Karpas-422 (cell line): ENCODE measurements at places on chromosomes 6 and 20. TPM values are rescaled to one million over a fixed set of nuclear protein-coding genes. Genes with fewer than 3 reads are reported as not detected.

DNA sequence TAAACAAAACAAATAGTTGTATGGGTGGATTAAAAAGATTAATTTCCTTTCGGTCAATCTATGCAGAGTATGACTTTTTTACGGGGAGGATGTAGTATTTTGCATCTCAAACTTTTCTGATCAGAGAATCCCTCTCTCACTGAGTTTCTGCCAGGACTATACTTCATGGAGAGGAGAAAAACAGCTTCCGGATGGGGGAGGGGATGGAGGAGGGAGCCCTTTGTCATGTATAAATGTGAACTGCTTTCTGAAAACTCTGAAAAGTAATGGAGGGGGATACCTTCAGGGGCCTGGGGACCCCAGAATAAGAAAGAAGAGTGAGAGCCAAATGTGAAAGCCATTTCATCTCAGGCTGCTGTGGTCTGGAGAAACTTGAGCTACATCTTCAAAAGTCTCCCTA is 173.1 kb upstream of the KCNK16 start:
- no peaks in the 10 kb centered on the region for H3K36me3 ChIP-seq
- no peak for DNase-seq
- no peak overlapping the region for H3K27ac ChIP-seq
- H3K4me3 ChIP-seq = no peak overlapping the region

HEY2 gene
- 0.07 and 0.11 TPM in 2 replicates for total RNA-seq

GRCh38 chr20:41330343-41330720 is 10.3 kb upstream of the LPIN3 start:
- no peak for DNase-seq
- no peaks in the 10 kb centered on the region for H3K36me3 ChIP-seq
- no peak overlapping the region for H3K27ac ChIP-seq
- no peaks in the 10 kb centered on the region for H3K4me1 ChIP-seq
- H3K4me3 ChIP-seq = no peak overlapping the region

- H3K4me1 ChIP-seq = no peaks in the 10 kb centered on the region
- H3K4me3 ChIP-seq = no peak overlapping the region
- DNase-seq = no peak
- H3K27ac ChIP-seq = no peak overlapping the region
These were observed 302.7 kb downstream of the RFPL4B start for GRCh38 chr6:112649853-112650252.

PPIL6 gene
- total RNA-seq = 0.54 TPM in 1 of 2 replicates, not detected in the other

PLA2G7 gene
- total RNA-seq = not detected in 2 replicates

SRMS gene
- not detected in 2 replicates for total RNA-seq

GRCh38 chr20:32651537-32651936 is 22.2 kb downstream of the C20orf203 start:
- no peak for DNase-seq
- no peaks in the 10 kb centered on the region for H3K27me3 ChIP-seq
- H3K36me3 ChIP-seq = no peaks in the 10 kb centered on the region
- peaks cover 8% of the 10 kb centered on the region for H3K4me1 ChIP-seq
- H3K27ac ChIP-seq = no peak overlapping the region

DNA sequence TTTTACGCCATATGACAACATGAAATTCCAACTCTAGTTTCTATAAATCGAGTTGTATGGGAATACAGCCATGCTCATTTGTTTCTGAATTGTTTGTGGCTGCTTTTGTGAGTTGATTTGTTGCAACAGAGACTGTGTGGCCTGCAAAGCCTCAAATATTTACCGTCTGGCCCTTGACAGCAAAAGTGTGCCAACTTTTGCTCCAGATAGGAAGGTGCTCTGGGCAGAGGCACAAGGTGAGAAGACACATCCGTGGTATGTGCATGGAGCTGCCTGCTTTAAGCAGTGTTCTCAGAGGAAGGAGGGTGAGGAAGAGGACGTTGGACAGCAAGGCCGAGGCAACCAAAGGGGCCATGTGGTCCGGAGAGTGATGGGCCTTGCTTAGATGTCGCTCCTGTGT is 57.4 kb downstream of the IYD start:
- H3K36me3 ChIP-seq = no peaks in the 10 kb centered on the region
- H3K4me1 ChIP-seq = no peaks in the 10 kb centered on the region
- H3K4me3 ChIP-seq = no peak overlapping the region
- no peak for DNase-seq

DNA sequence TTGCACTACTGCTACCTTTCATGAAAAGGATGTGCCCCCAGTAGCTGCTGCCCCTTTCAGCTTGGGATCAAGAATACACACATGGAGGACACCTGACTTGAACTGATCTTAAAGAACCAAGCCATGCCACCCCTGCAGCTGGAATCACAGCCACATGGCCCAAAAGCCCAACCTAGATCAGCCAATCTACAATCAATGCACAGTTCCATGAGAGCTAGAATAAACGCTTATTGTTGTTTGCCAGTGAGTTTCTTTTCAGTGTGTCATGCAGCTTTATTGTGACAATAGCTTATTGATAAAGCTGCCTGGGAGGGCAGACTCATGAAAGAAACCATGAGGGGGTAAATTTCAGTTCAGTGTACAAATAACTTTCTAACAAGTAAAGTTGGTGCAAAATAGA is 397.7 kb downstream of the PTPRT start:
- H3K27me3 ChIP-seq = no peaks in the 10 kb centered on the region
- 0 out of 2 replicates have a peak, but pooled peaks cover 3% of the 10 kb centered on the region for H3K36me3 ChIP-seq
- no peak overlapping the region for H3K27ac ChIP-seq
- DNase-seq = no peak
- H3K4me1 ChIP-seq = peaks cover 38% of the 10 kb centered on the region

ADGRB3 gene
- not detected in 2 replicates for total RNA-seq

SDC4 gene
- not detected in 2 replicates for total RNA-seq

EYA2 gene
- not detected in 2 replicates for total RNA-seq

GRCh38 chr6:108203189-108204112 is 37.6 kb downstream of the NR2E1 start:
- H3K27ac ChIP-seq = no peak overlapping the region
- H3K27me3 ChIP-seq = no peaks in the 10 kb centered on the region
- H3K4me1 ChIP-seq = no peaks in the 10 kb centered on the region
- H3K4me3 ChIP-seq = no peak overlapping the region

DNA sequence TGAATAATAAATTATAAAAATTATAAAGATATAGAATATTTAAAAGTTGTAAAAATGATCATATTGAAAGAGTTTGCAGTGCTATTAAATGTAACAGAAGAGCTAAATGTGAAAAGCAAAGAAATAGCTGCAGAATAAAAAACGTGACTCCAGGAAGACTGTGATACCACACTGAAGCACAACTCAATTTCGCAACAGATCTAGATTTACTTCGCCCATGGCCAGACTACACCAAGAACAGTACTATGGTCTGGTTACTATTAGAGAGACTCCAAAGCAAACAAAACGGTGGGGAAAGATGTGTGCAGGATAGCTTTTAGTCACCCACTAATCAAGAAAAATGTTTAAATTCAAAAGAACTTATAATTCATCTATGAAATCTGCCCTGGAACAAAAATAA is 1.9 kb downstream of the CHD6 start:
- no peak overlapping the region for H3K27ac ChIP-seq
- DNase-seq = no peak
- H3K36me3 ChIP-seq = no peaks in the 10 kb centered on the region
- H3K27me3 ChIP-seq = no peaks in the 10 kb centered on the region
- H3K4me3 ChIP-seq = peak overlapping the region; percentile 71; the same call in 1 of the 2 replicates

DNA sequence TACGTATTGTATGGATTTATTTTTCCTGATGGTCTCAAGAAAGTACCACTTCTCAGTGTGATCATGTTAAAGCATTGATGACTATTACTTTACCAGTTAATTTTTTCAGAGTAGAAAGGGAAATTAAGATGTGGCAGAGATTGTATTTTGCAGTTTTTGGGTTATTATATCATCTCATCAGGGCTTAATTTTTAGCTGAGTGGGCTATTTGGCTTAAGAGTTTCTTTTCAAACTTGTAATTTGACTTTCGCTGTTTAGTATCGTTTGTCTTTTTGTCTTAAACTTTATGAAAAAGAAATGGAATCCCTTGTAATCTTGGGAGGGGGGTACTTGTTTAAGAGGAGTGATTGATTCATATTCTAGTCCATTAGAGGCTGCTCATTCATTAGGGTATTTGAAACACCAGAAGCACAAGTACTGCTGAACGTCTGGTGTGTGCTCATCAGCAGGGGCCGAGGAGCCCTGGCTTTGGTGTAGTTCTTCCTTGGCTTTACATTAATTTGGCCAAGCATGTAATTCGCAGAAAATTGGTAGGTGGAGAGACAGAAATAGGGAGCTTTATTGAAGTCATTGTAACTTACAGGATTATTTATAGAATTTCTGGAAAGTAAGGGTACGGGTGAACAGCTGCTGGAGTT is 112.4 kb downstream of the TIAM2 start:
- no peaks in the 10 kb centered on the region for H3K36me3 ChIP-seq
- no peaks in the 10 kb centered on the region for H3K4me1 ChIP-seq
- no peak overlapping the region for H3K4me3 ChIP-seq

DPPA5 gene
- not detected in 2 replicates for total RNA-seq

GRCh38 chr6:166703149-166703710 is 76.2 kb upstream of the RPS6KA2 start:
- H3K36me3 ChIP-seq = no peaks in the 10 kb centered on the region
- no peak overlapping the region for H3K4me3 ChIP-seq
- no peak for DNase-seq
- no peak overlapping the region for H3K27ac ChIP-seq
- peaks cover 43% of the 10 kb centered on the region for H3K4me1 ChIP-seq
- H3K27me3 ChIP-seq = no peaks in the 10 kb centered on the region

DNA sequence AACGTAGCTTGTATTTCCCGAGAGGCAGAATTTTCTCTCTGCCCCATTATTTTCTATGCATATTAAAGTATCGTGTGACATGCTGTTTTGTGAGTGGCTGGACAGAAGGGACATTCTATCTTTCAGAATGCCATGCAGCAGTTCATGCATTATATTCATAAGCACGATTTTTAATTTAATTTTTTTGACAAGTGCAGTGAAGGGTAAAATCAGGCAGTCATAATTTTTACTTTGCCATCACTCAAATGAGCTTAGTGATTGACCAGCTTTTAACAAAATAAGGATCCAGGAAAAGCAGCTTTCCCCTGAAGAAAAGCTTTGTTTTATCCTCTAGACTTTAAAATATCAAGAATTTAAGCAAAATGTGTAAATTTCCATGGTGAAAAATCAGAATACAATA is 673.3 kb downstream of the KIF16B start:
- no peaks in the 10 kb centered on the region for H3K27me3 ChIP-seq
- peaks cover 3% of the 10 kb centered on the region; the same call in 1 of the 2 replicates for H3K36me3 ChIP-seq
- H3K4me1 ChIP-seq = peaks cover 73% of the 10 kb centered on the region

DNA sequence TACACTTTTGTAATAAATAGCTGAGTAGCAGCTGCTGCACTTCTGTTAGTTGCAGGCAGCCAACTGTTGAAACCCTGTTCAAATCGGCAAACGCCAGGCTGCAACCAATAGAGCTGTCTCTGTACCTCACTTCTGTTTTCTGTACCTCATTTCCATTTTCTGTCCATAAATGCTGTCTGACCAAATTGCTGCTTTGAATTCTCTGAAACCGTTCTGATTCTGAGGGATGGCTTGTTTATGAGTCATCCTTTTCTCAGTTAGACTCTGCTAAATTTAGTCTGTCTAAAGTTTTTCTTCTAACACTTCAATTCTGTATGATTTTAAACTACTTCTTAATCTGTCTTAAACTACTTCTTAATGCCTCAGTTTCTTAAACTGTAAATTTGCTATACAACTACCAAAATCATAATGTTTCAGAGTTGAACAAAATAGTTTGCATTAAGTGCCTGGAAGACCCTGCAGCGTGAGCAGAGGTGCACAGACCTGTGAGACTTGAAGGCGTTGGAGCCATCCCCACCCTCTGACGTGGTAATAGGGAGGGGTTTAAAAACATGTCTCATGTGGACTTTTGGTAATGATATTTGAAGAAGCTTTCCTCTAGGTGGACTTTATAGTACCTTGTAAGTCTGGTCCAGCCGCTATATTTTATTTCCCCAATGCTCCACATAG is 9.6 kb downstream of the BTNL2 start:
- no peaks in the 10 kb centered on the region for H3K36me3 ChIP-seq
- DNase-seq = peak; percentile 90
- H3K4me3 ChIP-seq = no peak overlapping the region
- H3K4me1 ChIP-seq = peaks cover 20% of the 10 kb centered on the region
- H3K27me3 ChIP-seq = no peaks in the 10 kb centered on the region
- H3K27ac ChIP-seq = peak overlapping the region; percentile 37

NEU1 gene
- total RNA-seq = 23.7 and 38.7 TPM in 2 replicates

GRCh38 chr6:140846503-140847261 is 1286.0 kb upstream of the GJE1 start:
- DNase-seq = no peak
- no peaks in the 10 kb centered on the region for H3K36me3 ChIP-seq
- H3K4me3 ChIP-seq = no peak overlapping the region
- H3K27me3 ChIP-seq = no peaks in the 10 kb centered on the region
- no peak overlapping the region for H3K27ac ChIP-seq
- no peaks in the 10 kb centered on the region; the same call in 1 of the 2 replicates for H3K4me1 ChIP-seq

DNA sequence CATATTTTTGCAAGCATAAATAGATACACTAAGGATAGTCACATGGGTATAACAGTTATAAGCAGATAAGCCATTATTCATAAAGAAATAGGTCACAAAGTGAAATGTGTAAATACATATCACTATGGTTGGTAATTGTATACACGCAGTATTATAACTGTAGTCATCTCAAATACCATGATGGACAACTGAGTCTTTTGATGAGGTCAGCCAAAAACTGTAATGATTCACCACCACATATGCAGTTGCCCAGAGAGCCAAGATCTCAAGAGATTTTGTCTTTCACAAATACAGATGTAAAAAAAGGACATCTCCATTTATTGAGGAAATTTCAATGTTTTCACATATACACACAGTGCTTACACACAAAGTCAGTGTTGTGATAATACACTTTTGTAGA is 28.3 kb downstream of the ZNF292 start:
- no peak overlapping the region for H3K4me3 ChIP-seq
- no peak for DNase-seq
- H3K27me3 ChIP-seq = no peaks in the 10 kb centered on the region
- peaks cover 10% of the 10 kb centered on the region for H3K4me1 ChIP-seq
- peaks cover 17% of the 10 kb centered on the region for H3K36me3 ChIP-seq

GDAP1L1 gene
- 0.89 and 0.97 TPM in 2 replicates for total RNA-seq

LINC00237 gene
- total RNA-seq = 0.14 TPM in 1 of 2 replicates, not detected in the other
